GM12878 (cell line): ENCODE measurements at places on chromosomes 7 and 10. TPM values are rescaled to one million over a fixed set of nuclear protein-coding genes. Genes with fewer than 3 reads are reported as not detected.

DNA sequence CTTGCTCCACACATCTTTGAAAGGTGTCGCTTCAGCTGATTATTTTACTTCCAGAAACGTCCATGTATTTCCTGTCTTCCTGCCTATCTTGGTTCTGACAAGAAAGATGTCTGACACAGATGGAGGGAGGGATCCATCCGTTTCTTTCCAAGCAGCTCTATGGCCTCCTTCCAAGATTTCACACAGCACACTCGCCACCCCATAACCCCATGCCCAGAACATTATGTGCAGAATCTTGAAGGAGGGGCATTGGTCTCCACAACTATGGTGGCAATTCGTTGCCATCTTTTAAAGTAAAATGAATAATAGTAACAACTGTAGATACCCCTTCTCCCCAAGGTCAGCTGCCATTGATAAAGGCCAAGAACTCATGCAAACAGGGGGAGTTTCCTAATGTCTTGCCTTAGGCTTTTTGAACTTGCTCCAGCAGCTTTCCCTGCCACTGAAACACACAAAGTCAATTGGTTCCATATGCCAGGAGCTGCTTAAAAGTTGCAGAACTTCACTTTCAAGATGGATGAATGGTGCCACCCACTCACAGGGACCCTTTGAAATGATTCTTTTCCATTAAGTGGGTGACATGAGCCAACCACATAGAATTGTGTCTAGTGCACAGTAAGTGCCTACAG is 60.0 kb downstream of the VSTM4 start:
- no peak for DNase-seq
- H3K27me3 ChIP-seq = no peaks in the 10 kb centered on the region; the same call in 1 of the 2 replicates
- H3K4me3 ChIP-seq = no peak overlapping the region
- peaks cover 10% of the 10 kb centered on the region; the same call in 1 of the 2 replicates for H3K4me1 ChIP-seq
- no peaks in the 10 kb centered on the region for H3K36me3 ChIP-seq

DNA sequence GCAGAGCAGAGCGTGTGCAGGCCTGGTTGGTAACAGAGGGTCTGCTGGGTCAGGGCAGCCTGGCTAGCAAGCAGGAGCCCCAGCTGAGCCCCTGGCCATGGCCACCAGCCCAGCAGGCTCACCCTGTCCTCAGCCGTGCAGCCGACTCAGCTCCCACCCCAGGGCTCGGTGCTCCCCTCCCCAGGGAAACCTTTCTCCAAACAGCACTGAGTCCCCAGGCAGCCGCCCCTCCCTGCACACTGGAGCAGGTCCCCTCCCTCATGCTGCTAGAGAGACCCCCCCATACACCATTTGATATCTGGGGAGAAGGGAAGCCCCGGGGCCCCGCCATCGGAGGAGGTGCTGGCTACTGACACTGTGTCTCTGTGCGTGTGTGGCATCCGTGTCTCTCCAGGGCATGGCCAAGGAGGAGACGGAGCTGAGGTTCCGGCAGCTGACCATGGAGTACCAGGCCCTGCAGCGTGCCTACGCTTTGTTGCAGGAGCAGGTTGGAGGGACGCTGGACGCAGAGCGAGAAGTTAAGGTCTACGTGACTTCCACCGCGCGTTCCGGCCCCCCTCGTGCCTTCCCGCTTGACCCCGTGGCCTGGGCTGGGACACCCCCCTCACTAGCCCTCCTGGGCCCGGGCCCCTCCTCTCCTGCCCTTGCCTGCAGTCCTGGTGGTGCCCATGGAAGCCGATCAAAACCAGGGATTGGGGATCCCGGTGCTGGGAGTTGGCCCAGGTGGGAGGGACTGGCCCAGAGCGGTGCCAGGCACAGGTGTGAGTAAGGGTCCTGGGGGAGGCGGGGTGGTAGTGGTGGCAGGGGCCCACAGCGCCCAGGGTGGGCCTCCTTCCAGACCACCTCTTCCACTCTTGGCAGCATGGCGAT is 45.0 kb upstream of the DPYSL4 start:
- no peak overlapping the region for H3K27ac ChIP-seq
- no peak overlapping the region for H3K4me3 ChIP-seq
- H3K4me1 ChIP-seq = no peaks in the 10 kb centered on the region
- DNase-seq = no peak
- no peaks in the 10 kb centered on the region for H3K27me3 ChIP-seq

GRCh38 chr10:118139321-118139720 is 92.6 kb upstream of the RAB11FIP2 start:
- H3K27ac ChIP-seq = no peak overlapping the region
- H3K36me3 ChIP-seq = no peaks in the 10 kb centered on the region
- DNase-seq = no peak
- no peaks in the 10 kb centered on the region for H3K27me3 ChIP-seq
- H3K4me1 ChIP-seq = no peaks in the 10 kb centered on the region
- H3K4me3 ChIP-seq = no peak overlapping the region

GRCh38 chr10:33402220-33403073 is 68.0 kb upstream of the NRP1 start:
- no peak overlapping the region for H3K4me3 ChIP-seq
- DNase-seq = no peak
- H3K27ac ChIP-seq = no peak overlapping the region
- no peaks in the 10 kb centered on the region for H3K4me1 ChIP-seq
- H3K36me3 ChIP-seq = no peaks in the 10 kb centered on the region
- no peaks in the 10 kb centered on the region for H3K27me3 ChIP-seq

DNA sequence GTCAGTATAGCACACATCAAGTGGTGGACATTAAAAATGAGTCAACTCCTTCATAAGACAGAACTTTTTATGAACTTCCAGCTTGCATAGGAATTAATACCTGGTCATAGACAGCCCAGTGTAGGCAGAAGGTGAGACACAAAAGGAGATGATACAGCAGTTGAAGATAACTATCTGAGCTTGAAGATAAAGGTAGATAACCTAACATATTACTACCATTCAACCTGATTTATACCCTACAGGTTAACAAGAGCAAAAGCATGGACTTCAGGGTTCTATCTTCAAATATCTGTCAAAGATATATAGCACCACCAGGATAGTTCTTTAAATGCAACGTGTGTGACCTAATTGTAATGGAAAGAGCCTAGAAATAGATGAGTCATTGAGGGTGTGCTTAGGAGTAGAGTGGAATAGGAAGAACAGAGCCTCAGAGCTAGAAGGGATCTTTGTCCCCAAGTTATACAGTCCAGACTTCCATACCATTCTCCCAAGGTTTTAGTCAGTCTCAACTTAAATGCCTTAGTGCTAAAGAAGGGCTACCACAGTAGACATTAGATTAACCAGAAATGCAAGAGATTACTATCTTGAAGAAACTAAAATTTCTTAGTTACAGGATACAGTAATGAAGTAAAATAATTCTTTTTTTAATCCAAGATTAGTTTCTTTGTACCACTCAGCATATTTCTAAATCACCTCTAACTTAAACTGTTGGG is 9.2 kb downstream of the ZNF800 start:
- no peaks in the 10 kb centered on the region for H3K27me3 ChIP-seq
- H3K36me3 ChIP-seq = peaks cover 17% of the 10 kb centered on the region; the same call in 1 of the 2 replicates
- peaks cover 3% of the 10 kb centered on the region; the same call in 1 of the 2 replicates for H3K4me1 ChIP-seq
- no peak overlapping the region for H3K4me3 ChIP-seq

DNA sequence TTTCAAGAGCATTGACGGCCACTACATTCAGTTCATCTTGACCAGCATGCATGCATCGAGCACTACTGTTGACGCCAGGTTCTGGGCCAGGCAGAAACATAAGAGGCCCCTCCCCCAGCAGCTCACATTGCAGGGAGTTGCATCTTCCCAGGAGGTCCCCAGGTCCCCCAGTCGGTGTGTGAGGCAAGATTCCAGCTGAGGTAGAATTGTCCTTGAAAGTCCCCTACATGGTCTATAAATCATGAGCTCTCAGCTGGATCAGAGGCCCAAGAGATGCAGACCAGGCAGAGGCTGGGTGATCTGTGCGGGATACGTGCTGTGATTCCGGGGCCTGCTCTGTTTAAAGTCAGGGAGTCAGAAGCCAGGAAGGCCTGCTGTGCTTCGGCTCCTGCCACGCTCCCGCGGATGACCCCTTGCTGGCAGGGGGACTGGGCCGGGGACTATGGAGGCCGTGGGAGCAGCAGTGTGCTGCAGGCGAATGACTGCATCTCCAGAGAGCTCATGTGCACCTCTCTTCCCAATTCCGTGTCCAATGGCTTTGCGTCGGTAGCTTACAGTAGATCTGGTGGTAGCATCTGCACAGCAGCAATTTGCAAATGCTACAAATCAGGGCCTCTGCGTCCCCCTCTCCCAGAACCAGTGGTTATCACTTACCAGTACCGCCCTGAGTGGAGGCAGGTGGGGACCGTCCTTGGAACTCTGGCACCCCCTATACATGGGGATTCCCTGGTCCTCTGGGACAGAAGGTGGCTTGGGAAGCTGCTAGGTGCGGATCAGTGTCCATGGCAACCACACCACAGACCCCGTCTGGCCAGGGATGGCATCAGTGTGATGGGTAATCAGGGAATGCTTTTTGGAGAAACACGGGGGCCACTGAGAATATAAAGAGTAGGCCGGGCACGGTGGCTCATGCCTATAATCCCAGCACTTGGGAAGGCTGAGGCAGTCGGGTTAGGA is 93.6 kb downstream of the RGS10 start:
- peaks cover 4% of the 10 kb centered on the region for H3K4me1 ChIP-seq
- no peak overlapping the region for H3K27ac ChIP-seq
- no peaks in the 10 kb centered on the region for H3K27me3 ChIP-seq

CALCR gene
- total RNA-seq = not detected in 2 replicates

SUN3 gene
- not detected in 2 replicates for total RNA-seq

AGMO gene
- total RNA-seq = not detected in 2 replicates

PGAM1 gene
- total RNA-seq = 716 and 743 TPM in 2 replicates

MKX gene
- 0.05 TPM in 1 of 2 replicates, not detected in the other for total RNA-seq

OR2A42 gene
- total RNA-seq = not detected in 2 replicates
